ENCODE measurements at places on chromosomes 2 and 18. TPM values are rescaled to one million over a fixed set of nuclear protein-coding genes. Genes with fewer than 3 reads are reported as not detected.

Gene DPYSL5
- total RNA-seq: 151 TPM

Gene SAG
- not detected for total RNA-seq

Gene CENPA
- total RNA-seq: 1.2 TPM

Gene EIF2AK3
- 26.1 TPM for total RNA-seq

Gene LIMS4
- 0.25 TPM for total RNA-seq

Gene C1QL2
- total RNA-seq: 4.4 TPM

Gene CFAP65
- 0.74 TPM for total RNA-seq

Gene FSHR
- total RNA-seq: not detected

Gene TMEM37
- total RNA-seq: not detected

Gene MRPL19
- total RNA-seq: 30.0 TPM

Gene FBXO15
- 2.2 TPM for total RNA-seq

Gene SLC5A7
- 2.5 TPM for total RNA-seq

Gene MC5R
- 0.25 TPM for total RNA-seq

Gene ACP1
- total RNA-seq: 76.2 TPM

Gene SCN1A
- 16.0 TPM for total RNA-seq

Gene CCDC148
- total RNA-seq: 16.7 TPM

Gene KYNU
- total RNA-seq: under 0.01 TPM

Gene ASB18
- not detected for total RNA-seq

Gene MRPL33
- 68.1 TPM for total RNA-seq

Gene ANKRD29
- 2.0 TPM for total RNA-seq

Gene CBLN2
- 219 TPM for total RNA-seq

Gene TLX2
- not detected for total RNA-seq

Gene RAX
- not detected for total RNA-seq

Gene TPO
- not detected for total RNA-seq

Gene RTP5
- total RNA-seq: 5.2 TPM

Gene AQP4
- total RNA-seq: 84.8 TPM

Gene B4GALT6
- total RNA-seq: 6.4 TPM

Gene CYP27A1
- total RNA-seq: 4.4 TPM

Gene MARCHF4
- 19.2 TPM for total RNA-seq

Gene NEUROD1
- 7.1 TPM for total RNA-seq

Gene HOXD12
- not detected for total RNA-seq

Gene SIX3
- 0.49 TPM for total RNA-seq

Gene RRM2
- total RNA-seq: 4.4 TPM

Gene LINC00305
- not detected for total RNA-seq

Gene NHEJ1
- 8.1 TPM for total RNA-seq

Gene VWC2L
- total RNA-seq: 3.2 TPM

Gene C2orf15
- total RNA-seq: 2.5 TPM

Gene LGALSL
- total RNA-seq: 38.4 TPM

Gene R3HDM1
- 65.2 TPM for total RNA-seq

Gene SNORC
- total RNA-seq: 0.74 TPM

Gene FIGN
- 3.7 TPM for total RNA-seq

Gene IL36G
- total RNA-seq: not detected

Gene SLC30A3
- total RNA-seq: 1.2 TPM

Gene PCARE
- total RNA-seq: under 0.01 TPM

Gene RUFY4
- not detected for total RNA-seq

Gene PTH2R
- total RNA-seq: 2.0 TPM
